ENCODE measurements at places on chromosomes 4 and X. TPM values are rescaled to one million over a fixed set of nuclear protein-coding genes. Genes with fewer than 3 reads are reported as not detected.
A peak's percentile ranks its signal among the peaks of the same experiment; 100 is the strongest.

DNA sequence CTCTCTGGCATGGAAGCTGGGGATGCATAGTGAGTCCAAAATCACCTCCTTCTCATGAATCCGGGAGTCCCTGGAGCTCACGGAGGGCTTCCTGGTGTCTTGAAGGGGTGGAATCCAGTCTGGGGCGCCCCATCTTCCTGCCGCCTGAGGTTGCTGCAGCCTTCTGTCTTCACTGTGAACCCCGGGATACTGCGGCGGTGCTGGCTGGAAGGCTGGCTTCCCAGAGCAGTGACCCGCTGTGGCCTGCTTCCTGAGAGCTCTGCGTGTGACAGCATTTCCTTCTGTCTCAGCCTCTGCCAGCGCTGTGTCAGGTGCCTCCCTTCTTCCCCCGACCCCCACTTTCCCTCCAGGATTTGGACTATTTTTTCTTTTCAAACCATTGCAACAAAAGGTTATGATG, 98.8 kb upstream of the STOX2 start:
- no peaks in the 10 kb centered on the region for H3K4me1 ChIP-seq
- H3K4me3 ChIP-seq, result no peak overlapping the region
- DNase-seq, result no peak
- no peaks in the 10 kb centered on the region for H3K36me3 ChIP-seq
- H3K27me3 ChIP-seq, result peaks cover 3% of the 10 kb centered on the region

DNA sequence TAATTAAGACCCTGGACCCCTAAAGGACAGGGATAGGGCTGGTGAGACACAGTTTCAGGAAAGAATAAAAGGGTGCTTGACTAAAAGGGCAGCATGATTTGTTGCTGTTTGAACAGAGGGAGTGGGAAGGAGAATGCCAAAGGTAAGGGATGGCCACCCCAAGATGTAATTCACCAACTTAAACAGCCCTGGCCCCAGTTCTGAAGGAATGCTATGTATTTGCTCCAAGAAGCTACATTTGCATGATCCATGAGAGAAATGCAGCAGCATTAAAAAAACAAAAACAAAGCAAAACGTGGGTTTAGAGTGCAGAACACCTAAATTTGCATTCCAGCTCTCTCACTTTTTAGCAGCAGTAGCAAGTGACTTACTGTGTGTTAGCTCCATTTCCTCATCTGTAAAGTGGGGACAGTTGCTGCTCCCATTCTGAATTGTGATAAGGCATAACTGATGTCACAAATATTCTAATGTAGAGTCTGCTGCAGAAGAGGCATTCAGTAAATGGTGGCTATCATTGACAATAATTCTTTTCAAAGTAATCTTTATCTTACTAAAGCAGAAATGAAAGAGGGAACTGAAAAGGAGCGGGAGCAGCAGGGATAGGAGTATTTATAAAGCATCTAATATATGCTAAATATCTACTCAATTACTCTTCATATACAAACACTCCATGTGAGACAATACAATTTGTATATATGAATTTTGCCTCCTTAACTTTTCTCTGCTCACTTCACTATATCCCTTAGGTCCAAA, 115.8 kb downstream of the PPARGC1A start:
- no peak overlapping the region for H3K4me3 ChIP-seq
- no peaks in the 10 kb centered on the region for H3K4me1 ChIP-seq
- no peaks in the 10 kb centered on the region for H3K36me3 ChIP-seq
- no peak for DNase-seq

GLOD5 gene
- total RNA-seq, result not detected

CRMP1 gene
- 7.7 TPM for total RNA-seq

- no peak for DNase-seq
- no peaks in the 10 kb centered on the region for H3K27me3 ChIP-seq
- H3K27ac ChIP-seq, result no peak overlapping the region
- H3K4me3 ChIP-seq, result no peak overlapping the region
- peaks cover 24% of the 10 kb centered on the region for H3K4me1 ChIP-seq
- H3K36me3 ChIP-seq, result no peaks in the 10 kb centered on the region
Measured at GRCh38 chr4:139839403-139840031, 173.9 kb downstream of the MGST2 start.

GRCh38 chrX:118943102-118943501, 31.3 kb upstream of the LONRF3 start:
- H3K4me3 ChIP-seq, result no peak overlapping the region
- no peaks in the 10 kb centered on the region for H3K4me1 ChIP-seq
- no peak for DNase-seq
- no peaks in the 10 kb centered on the region for H3K27me3 ChIP-seq
- H3K27ac ChIP-seq, result no peak overlapping the region

DNA sequence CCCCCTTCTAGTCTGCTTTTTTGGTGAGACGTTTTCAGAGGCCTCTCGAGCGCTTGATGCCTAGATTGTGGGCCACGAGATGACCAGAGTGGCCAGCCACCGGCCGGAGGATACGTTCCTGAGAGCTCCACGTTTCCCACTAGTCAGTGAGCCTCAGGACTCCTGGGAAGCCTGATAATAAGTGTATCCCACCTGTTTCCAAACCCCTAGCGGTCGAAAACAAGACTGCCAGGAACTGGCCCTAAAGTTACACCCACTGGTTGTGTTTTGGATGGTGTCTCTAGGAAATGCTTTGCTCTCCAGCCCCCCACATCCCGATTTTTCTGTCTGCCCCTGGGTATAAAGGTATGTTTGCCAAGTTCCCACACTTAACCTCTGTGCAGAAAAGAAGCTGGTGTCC, 4.6 kb upstream of the RS1 start:
- H3K4me3 ChIP-seq, result no peak overlapping the region
- no peak overlapping the region for H3K27ac ChIP-seq
- H3K27me3 ChIP-seq, result no peaks in the 10 kb centered on the region
- H3K36me3 ChIP-seq, result no peaks in the 10 kb centered on the region
- DNase-seq, result peak; percentile 14
- no peaks in the 10 kb centered on the region for H3K4me1 ChIP-seq

DNA sequence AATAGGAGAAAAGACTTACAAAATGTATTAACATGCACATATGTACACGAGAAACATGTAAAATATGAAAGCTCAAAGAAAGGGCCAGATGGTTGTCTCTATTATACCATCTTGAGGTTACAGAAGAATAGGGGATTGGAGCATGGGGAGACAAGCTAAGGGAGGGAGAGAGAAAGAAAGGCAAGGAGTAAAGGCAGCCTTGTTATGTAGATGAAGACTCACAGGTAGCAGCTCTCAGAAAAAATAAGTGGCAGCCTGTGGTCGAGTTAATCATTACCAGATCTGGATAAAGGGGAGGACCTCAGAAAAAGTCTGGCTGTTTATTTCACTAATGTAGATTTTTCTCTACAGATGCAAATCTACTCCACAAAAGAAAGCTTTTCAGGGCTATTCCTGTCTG, 26.6 kb upstream of the PPP1R2C start:
- DNase-seq, result no peak
- H3K27ac ChIP-seq, result no peak overlapping the region
- no peaks in the 10 kb centered on the region for H3K27me3 ChIP-seq
- no peak overlapping the region for H3K4me3 ChIP-seq

DNA sequence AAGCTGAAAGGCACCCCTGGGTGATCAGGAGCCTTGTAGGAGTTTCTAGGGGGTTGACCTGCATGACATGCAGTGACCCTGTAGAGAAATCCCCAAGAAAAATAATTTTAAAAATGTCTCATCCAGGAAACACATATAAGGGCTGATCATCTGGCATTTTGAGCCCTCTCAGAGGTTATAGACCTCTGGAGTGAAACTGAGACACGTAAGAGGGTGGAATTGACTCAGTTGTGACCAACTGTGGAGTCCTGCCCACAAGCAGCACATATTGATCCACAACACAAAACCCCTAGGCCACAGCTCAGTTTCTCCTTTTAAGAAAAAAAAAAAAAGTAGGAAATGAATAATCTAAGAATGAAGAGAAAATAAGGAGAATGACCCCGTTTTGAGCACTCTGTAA, 32.5 kb upstream of the MTMR8 start:
- H3K27ac ChIP-seq, result no peak overlapping the region
- H3K36me3 ChIP-seq, result no peaks in the 10 kb centered on the region
- H3K4me1 ChIP-seq, result no peaks in the 10 kb centered on the region
- no peak overlapping the region for H3K4me3 ChIP-seq
- DNase-seq, result no peak

TIGD4 gene
- 1.5 TPM for total RNA-seq

PDCL2 gene
- not detected for total RNA-seq
